ENCODE measurements at places on chromosomes 7 and 10. TPM values are rescaled to one million over a fixed set of nuclear protein-coding genes. Genes with fewer than 3 reads are reported as not detected.
A peak's percentile ranks its signal among the peaks of the same experiment; 100 is the strongest.

The MDH2 gene
- 183 TPM for polyA plus RNA-seq

The NAT16 gene
- not detected for polyA plus RNA-seq

- DNase-seq = no peak
These were observed 12.6 kb downstream of the DHX32 start for GRCh38 chr10:125868372-125868975.

DNA sequence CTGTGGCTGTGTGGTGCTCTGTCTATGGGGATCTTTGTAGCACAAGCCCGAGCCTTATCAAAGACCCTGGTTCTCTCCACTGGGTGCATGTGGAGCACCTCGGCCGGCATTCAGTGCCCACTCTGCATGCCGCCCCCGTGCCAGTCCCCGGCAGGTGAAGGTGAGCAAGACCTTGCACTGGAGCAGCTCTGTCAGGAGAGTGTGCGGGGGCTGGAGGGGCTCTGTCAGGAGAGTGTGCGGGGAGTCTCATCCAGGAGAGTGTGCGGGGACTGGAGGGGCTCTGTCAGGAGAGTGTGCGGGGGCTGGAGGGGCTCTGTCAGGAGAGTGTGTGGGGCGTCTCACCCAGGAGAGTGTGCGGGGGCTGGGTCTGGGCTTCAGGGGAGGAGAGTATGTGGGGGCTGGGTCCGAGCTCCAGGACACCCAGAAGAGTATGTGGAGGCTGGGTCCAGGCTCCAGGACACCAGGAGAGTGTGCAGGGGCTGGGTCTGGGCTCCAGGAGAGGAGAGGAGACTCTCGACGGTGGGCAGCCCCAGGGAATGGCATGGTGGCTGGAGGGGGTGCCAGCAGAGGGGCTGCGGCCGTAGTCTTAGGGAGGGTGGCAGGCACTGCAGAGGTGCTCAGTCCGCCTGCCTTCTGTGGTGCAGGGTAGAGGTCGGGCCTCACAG lies 40.8 kb downstream of the INPP5A start:
- no peak for DNase-seq

DNA sequence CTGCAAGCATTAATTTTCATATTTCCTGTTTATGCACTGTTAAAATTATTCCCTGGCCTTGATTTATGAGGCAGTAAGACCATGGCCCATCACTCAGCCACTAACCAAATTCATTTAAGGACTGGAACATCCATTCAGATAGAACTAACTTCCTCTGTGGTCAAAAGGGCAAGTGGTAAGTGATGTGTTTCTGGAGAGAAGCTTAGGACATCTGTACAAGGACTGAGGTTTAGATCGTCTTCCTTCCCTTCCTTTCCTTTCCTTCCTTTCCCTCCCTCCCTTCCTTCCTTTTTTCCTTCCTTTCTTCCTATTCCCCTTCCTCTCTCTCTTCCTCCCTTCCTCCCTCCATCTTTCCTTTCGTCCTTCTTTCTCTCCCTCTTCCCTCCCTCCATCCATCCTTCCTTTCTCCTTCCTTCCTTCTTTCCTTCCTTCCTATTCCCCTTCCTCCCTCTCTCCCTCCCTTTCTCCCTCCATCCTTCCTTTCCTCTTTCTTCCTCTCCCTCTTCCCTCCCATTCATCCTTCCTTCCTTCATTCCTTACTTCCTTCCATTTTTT lies 1019.4 kb downstream of the TYW1 start:
- DNase-seq = no peak

DNA sequence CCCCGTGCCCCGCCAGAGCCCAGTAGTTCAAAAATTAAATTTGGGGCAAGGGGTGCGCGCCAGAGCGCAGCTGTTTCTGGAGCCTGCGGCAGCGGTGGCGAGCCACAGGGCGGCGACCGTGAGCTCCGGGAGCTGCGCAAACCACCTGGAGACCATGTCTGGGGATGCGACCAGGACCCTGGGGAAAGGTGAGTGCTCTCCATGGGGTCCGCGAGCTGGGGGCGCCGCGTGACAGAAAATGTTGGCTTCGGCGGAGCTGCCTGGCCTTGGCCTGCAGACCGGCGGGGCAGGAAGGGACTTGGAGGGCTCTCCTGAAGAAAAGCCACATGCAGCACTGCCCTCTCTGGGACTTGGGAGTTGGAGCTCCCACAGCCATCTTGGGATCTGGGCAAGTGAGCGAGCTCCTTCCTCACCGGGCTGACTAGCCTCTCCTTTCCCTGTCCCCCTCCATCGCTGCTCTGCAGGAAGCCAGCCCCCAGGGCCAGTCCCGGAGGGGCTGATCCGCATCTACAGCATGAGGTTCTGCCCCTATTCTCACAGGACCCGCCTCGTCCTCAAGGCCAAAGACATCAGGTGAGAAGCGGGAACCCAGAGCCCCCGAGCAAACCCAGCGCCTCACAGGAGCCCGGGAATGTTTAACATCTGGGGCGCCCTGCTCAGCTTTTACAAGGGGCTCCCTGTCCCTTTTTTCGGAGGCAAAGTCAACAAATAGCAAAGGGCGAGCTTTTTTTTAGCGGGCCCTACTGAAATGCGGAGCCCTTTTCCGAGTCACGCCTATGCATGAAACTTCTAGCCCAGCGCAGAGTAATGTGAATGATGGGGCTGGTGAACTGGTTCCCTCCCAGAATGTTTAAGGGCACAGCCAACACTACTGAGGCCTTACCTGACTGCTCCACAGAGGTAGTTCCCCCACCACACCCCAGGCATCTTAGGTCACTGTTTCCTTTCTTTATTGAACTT lies 6.1 kb downstream of the GSTO2 start:
- DNase-seq = no peak

- DNase-seq = no peak
These were observed 44.9 kb upstream of the IL6 start for GRCh38 chr7:22681852-22682657.

DNA sequence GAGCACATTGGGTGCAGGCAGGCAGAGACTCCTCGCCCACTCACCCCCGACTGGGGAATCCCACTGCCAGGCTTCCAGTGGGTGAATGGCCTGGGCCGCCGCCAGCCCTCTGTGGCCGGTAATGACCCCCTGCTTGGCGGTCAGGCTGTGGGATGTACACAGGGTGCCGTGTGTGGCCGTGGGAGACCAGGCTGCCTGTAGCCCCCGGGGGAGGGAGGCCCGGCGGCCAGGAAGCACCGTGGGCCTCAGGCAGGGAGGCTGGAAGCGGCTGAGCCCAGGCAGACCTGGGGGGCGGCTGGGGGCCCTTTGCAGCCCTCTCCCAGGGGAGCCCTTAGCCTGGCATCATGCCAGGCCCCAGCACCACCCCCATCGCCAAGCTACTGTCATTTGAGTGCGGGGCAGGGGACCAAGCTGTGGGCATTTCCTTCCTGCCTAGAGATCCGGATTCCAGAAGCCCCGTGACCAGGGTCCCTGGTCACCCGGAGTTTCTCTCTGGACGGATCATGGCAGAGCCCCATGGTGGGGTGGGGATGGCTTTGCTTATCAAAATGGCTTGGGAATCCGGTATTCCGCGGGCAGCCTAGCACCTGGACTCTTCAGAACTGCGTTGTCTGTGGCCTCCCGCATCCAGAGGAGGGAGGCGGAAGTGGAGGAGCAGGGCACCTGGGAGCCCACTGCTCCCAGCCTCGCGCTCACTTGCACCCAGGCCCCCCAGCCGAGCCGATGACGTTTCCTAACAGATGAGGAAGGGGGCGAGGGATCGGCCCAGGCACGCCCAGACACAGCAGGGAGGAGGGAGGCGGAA lies 1.1 kb downstream of the TTYH3 start:
- DNase-seq = no peak

GRCh38 chr10:70479626-70480238 lies 1.2 kb downstream of the PALD1 start:
- DNase-seq = no peak

- DNase-seq = no peak
These were observed 113.4 kb downstream of the ST7 start for GRCh38 chr7:117066668-117067067.

DNA sequence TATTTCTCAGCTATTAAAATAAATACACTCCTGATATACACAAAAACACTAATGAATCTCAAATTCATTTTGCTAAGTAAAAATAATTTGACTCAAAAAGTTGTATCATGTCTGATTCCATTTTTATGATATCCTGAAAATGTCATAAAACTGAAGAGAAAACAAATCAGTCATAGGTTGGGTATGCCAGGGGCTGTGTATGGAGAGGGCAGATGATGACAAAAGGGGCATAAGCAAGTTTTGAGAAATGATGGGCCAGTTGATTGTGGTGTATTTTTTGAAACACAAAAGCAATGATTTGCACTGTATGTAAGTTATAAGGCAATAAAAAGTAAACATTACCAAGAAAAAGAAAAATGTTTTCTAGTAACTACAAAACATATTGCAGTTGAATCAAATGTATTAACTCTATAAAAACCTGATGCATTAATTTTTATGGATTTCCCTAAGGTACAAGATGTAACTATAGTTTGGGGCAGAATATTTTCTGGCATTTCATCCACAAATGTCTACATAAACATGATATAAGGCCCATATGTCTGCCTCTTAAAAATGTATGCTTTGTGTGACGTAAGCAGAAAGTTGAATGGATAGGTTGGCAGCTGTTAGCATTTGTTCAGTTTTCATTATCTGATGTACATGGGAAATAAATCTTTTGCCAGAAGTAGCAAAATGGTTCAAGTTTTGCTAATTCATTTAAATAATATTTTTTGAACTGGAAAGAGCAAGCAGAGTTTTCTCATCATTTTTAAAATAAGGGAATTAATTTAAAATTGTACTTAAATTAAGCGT lies 35.1 kb upstream of the ING3 start:
- no peak for DNase-seq

DNA sequence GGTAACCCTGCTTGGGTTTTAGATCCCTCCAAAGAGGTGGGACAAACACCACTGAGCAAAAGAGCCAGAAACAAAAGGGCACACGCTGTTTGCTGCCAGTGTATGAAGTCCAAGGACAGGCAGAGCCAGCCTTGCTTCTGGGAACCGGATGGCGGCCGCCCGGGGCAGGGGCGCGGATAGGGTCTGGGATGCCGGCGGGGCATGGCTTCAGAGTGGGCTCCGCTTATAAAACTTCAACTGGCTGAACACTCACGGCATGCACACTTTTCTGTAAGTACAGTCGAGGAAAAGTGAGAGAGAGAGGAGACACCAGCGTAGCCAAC lies 62.6 kb downstream of the ASB13 start:
- no peak for DNase-seq

- DNase-seq = no peak
These were observed 45.9 kb downstream of the ZNF503 start for GRCh38 chr10:75355706-75356105.

GRCh38 chr10:78740976-78741915 lies 327.5 kb upstream of the ZMIZ1 start:
- DNase-seq = no peak

GRCh38 chr7:138854115-138854645 lies 56.2 kb upstream of the ATP6V0A4 start:
- no peak for DNase-seq

DNA sequence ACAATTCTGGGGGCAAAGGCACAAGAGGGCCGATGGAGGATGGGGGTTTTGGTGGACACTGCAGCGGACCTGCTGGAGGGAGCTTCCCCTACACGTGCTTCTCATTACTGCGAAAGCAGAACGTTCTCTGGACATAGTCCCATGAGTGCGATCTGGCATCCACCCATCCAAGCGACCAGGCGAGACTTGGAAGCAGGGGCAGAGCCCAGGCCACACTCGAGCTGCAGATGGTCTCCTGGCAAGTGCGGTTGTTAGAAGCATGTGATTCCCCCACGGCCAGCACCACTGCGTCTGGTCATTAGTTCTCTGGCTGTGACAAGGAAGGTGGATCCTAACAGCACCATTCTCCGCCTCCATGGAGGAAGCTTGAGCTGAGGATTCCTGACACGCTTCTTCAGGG lies 118.4 kb upstream of the TCERG1L start:
- no peak for DNase-seq

GRCh38 chr10:36200577-36200976 lies 558.5 kb upstream of the FZD8 start:
- no peak for DNase-seq

GRCh38 chr10:20855398-20856038 lies 41.6 kb downstream of the NEBL start:
- DNase-seq = peak; percentile 10

All from renal cortex interstitium (tissue), 15 donors.